ENCODE measurements at places on chromosomes 11 and 22. TPM values are rescaled to one million over a fixed set of nuclear protein-coding genes. Genes with fewer than 3 reads are reported as not detected.

The BTBD18 gene
- not detected for total RNA-seq

DNA sequence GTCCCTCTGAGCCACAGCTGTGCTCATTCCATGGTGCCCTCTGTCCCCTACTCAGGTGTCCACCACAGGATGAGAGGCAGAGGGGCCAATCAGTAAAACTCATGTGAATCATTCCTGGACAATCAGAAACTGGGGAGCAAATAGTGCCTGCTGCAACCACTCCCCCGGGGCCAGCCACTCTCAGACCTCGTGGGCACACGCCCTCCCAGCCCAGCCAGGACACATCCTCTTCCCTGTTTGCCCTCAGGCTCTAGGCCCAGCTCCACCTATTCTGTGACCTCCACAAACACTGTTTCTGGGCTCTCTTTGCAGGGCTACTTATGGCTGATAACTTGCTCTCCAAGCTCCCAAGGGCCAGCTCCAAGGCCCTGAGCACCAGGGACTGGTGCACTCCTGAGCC is 14.0 kb upstream of the KCTD14 start:
- DNase-seq = no peak

GRCh38 chr11:94046796-94047195 is 25.6 kb downstream of the HEPHL1 start:
- DNase-seq = no peak

DNA sequence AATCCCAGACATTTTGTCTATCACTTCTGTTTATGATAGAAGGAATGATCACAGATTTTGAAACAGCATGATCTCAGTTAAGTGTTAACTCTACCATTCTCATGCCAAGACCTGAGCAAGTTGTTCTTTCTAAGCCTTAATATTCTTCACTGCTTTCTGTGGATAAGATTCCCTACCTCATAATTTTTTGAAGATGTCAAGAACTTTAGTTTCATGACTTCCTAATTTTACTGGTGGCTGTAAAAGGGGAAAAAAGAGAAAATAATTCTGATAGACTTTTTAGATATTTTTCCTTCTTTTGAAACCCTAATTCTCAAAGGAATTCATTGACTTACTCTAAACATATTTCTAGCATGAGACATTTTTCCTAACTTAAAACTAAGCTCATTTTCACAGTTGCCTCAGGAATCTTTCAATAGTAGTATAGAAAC is 520.0 kb upstream of the LUZP2 start:
- DNase-seq = no peak

- DNase-seq = no peak
These were observed 14.8 kb downstream of the VPS37C start for GRCh38 chr11:61146416-61146815.

The PES1 gene
- 38.9 TPM for total RNA-seq

GRCh38 chr11:117772360-117772759 is 24.7 kb downstream of the DSCAML1 start:
- no peak for DNase-seq

DNA sequence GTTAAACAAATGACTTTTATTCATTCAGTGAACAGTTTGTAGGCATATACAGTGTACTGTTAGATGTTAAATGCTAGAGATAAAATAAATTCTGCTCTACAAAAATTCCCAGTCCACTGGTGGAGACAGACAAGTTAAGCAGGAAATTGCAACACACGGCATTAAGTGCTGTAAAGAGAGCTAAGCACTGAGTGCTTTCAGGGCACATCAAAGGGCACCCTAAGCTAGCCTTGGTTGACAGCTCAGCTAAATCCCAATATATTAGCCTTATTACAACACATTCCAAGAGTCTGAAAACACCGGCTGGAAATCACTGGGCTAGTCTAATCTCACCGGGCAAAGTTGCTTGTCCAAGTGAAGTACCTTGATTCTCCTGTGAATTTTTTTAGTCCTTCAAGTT is 55.1 kb downstream of the NOX4 start:
- no peak for DNase-seq

DNA sequence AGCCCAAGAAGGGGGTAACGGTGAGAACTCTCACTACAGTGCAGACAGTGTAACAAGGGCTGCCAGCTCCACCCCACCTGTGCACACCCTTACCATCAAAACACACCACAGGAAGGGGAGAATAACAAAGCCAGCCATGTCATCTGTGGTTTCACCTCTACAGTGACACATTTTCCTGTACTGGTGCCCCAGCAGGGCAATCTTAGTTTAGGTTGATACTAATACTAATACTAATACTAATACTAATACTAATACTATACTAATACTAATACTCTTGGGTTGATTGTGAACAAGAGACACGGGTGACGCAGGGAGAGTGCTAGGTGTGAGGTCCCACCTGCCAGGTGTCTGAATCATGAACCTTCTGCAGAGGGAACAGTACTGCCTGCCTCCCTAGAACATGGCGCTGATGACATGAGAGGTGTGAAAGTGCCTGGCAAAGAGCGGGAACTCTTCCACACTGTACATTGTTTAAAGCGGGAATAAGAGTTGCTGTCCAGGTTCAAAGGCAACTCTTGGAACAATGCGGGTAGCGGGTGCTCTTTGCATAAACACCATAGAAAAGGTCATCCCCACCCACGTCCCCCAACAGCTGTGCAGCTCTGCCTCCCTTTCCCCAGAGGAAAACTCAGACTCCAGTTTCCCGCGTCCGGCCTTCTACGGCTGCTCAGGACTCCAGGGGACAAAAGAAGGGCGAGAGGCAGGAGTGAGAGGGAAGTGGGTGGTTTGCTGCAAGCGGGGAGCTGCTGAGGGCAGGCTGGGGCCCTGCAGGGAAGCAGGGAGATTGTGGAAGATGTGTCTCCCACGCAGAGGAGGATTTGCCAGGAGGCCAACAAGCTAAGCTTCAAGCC is 25.0 kb upstream of the TMPRSS4 start:
- no peak for DNase-seq

- no peak for DNase-seq
These were observed 40.6 kb downstream of the OR4D9 start for GRCh38 chr11:59551659-59552521.

The IRAG1 gene
- 9.7 TPM for total RNA-seq

DNA sequence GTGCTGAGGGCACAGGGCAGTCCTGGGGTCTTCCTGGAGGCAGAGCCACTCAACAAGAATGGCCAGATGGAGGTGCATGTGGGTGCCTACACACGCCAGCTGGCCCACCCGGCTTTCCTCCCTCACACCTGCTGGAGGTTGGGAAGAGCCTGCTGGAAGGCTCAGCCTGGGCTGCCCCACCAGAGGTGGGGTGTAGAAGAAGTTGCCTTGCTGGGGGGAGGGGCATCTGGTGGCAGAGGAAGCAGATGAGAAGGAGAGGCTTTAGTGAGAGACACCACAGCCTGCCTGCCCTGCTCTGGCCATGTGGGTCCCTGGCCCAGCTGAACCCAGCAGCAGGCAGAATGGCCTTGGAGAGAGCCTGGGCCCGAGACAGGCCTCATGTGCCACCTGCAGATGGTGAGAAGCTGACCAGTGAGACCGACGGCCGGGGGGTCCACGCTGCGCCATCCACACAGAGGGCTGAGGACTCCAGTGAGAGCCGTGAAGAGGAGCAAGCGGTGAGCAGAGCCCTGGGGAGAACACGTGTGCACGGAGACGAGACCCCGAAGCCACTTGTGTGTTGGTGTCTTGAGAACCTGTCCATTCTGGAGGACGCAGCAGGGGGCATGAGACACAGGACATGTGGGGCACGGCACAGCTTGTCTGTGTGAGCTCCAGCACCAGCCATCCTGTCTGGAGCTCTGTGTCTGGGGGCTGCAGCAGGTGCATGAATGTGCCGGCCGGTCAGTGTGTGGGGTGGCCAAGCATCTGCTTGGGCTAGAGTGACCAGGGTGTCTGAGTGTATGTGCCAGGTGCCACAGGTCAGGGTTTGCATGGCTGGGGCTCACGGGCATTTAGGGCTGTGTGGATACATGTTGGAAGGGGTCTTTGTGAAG is 2.7 kb downstream of the B4GALNT4 start:
- DNase-seq = no peak

- peak; percentile 55 for DNase-seq
These were observed 6.7 kb downstream of the SCARF2 start for GRCh38 chr22:20430720-20431510.

- no peak for DNase-seq
These were observed 115.7 kb downstream of the ENTHD1 start for GRCh38 chr22:39777716-39778454.

The OR2AT4 gene
- not detected for total RNA-seq

The ZFTA gene
- total RNA-seq = 16.0 TPM

GRCh38 chr11:117313828-117314768 is 2.0 kb downstream of the BACE1 start:
- no peak for DNase-seq

The MOV10L1 gene
- 0.71 TPM for total RNA-seq

- DNase-seq = no peak
These were observed 29.4 kb upstream of the CTTN start for GRCh38 chr11:70368961-70369360.

The DEUP1 gene
- total RNA-seq = not detected

- DNase-seq = no peak
These were observed 56.1 kb downstream of the APIP start for GRCh38 chr11:34860034-34860433.

The IGSF9B gene
- total RNA-seq = 33.3 TPM

- DNase-seq = no peak
These were observed 15.2 kb downstream of the IGSF9B start for GRCh38 chr11:133941546-133941945.

DNA sequence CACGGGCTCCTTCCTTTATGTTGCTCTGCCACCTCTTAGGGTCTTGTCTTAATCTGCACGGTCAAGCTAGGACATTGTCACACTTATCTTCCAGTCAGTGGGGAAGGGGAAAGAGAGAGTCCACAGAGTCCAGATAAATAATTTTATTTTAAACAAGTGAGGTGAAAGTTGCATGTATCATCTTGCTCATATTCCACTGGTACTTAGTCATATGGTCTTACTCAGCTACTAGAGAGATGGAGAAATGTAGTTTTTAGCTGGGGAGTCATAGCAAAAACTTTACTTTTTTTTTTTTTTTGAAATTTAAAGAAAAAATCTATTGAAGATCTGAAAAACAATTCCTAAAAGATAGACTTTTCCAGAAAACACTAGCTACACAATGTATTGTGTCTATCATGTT is 29.0 kb downstream of the PDE3B start:
- DNase-seq = no peak

- DNase-seq = no peak
These were observed 422.7 kb downstream of the MIAT start for GRCh38 chr22:27080036-27080578.

The CPT1B gene
- 269 TPM for total RNA-seq

DNA sequence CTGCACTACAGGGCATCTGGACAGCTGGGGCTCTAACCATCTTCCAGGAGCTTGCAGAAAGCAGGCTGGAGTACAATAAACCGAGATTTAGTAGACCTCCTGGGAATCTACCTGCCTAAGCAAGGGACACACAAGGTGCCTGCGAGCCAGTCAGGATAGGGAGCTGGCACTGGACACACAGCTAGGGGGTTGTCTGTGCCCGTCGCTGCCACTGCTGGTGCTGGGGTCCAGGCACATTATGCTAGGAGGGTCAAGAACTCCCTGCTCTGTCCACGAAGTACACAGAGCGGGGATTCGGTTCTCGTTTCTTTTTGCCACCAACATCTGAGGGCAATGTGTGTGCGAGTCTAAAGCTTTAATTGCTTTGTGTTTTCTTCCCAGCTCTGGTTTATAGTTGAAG is 4.2 kb downstream of the RIC8A start:
- DNase-seq = no peak

GRCh38 chr11:26712497-26712896 is 9.4 kb downstream of the SLC5A12 start:
- DNase-seq = no peak

The STIP1 gene
- 125 TPM for total RNA-seq

The NXPE4 gene
- total RNA-seq = not detected

GRCh38 chr11:114820621-114821020 is 142.3 kb downstream of the NXPE2 start:
- DNase-seq = no peak

DNA sequence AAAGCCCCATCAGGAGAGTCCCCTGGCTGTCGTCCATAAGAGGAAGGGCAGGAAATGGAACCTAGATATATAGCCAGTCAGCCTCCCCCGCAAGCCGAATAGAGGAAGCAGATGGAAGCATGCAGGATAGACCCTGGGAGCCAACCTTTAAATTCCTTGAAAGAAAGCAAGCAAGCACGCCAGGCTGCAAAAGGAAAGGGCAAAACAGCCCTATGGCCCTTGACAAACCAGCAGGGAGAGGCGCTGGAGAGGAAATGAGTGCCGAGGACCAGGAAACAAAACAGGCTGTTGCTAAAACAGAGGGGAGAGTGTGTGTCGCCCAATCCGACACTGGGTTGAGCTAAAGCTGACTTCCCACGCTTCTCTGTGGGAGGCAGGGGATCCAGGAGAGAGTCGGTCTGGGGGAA is 203.5 kb upstream of the MTNR1B start:
- peak; percentile 40 for DNase-seq

DNA sequence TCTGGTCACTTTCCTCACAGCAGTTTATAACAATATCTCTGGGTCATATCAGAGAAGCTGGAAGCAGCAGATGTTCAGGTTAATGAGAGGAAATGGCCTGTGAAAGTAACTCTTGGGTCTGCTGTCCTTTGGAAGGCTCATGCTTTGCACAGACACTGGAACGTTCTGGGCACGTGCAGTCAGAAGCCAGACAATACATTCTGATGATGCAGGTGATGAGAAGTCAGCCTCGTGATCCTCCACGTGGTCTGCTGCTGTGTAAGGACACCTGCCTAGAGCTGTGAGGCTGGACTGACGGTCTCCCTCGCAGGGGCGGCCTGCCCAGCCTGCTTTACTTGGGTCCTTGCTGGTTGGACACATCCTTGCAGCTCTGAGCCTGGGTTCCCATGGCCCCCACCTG is 18.8 kb upstream of the ADORA2A start:
- DNase-seq = no peak

- no peak for DNase-seq
These were observed 207.6 kb upstream of the LUZP2 start for GRCh38 chr11:24289301-24289700.

The DUSP8 gene
- total RNA-seq = 9.0 TPM

GRCh38 chr11:69831985-69832384 is 12.8 kb upstream of the FGF3 start:
- DNase-seq = no peak

DNA sequence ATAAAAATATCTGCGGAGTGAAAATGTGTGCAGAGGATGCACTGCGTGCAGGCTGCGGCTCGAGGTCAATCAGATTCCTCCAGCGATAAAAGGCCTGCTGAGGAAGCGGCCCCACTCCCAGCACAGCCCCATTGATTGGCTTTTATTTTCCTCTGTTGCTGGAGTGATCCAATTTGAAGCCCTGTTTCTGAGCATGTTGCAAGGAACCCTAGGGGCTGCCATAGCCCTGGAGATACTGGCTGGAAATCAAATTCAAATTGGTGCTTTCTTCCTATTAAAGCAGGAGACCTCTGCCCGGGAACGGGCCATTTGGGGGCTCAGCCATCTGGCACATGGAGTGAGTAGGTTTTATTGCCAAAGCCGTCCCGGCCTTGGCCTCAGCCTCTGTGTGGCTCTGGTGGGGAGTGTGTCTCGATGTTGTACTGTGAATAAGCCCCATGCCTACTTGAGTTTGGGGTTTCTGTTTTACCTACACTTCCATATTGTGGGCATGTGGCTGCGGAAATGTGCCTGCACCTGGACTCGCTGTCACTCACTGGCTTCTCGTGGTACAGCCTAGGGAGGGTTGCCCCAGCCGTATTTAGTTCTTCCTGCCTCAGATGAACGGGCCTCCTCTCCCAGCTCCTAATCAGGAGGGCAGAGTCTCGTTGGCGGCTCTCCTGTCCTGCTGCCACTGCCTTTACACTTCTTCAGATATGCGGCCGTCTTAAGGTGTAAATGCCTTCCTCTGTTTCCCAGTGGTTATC is 25.6 kb downstream of the PARVB start:
- no peak for DNase-seq

All from left cardiac atrium (tissue), 4 donors.